ENCODE measurements at places on chromosomes 3 and 15.
A peak's percentile ranks its signal among the peaks of the same experiment; 100 is the strongest.

GRCh38 chr3:24254649-24255048, 240.0 kb downstream of the THRB start:
- no peak for DNase-seq

DNA sequence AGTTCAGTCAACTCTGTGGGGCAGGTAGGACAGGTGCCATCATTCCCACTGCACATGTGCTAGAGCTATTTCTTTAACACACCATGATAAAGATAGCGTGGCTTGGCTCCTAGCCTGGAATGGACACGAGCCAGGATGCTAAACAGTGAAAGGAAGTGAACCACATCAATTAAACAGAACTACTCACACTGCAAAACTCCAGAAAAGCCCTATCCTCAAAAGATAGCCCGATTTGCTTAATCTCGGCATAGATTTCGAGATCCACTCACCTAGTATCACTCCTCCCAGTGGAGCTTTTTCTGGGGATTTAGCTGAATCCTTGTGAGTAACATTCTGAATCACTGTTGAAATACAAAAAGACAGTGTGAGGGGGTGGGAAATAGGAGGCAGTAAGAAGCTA, 118.0 kb downstream of the ABI3BP start:
- DNase-seq = no peak

DNA sequence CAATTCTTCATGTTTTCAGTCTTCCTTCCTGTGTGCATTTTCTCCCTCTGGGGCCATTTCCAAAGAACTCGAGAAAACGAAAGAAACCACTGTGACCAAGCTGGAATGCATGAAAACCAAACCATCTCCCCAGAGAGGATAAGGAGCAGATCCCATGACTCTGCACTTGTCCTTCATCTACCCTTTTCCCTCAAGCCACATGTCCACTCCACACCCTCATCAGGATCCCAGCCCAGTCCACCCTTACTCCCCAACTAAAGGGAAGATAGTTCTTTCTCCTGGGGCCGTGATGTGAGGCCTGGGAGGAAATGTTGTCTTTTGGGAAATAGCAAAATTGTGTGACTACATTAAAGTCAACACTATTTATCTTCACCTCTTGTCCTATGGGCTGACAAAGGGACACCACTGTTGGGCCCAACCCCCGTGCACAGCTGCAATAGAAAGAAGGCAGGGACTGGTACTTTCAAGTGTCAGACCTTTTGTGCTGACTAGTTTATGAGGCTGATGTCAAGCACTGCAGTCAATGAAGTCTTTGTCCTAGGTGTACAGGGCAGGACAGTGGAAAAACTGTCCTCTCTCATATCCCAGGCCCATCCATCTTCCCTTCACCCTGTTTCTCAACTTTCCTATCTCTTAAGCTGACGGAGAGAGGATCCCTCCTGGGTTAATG, 487.1 kb upstream of the NR2F2 start:
- no peak for DNase-seq

- DNase-seq = no peak
Measured at GRCh38 chr3:117145677-117146076, 436.1 kb downstream of the TUSC7 start.

DNA sequence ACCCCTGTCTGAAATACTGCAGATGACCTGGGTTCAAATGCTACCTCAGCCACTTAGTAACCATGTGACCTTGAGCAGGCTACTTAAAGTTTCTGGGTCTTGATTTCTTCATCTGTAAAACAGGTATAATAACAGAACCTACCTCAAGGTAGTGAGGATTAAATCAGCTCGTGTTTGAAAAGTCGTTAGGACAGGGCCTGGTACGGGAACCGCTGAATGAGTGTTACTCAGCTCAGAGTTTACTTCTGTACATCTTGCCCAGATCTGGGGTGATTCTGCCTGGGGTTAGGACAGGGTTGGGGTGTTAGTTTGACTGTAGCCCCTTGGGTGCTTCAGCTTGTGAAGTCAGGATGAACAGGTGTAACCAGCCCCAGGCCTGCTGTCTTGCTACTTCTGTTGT, 1.8 kb downstream of the SEMA4B start:
- DNase-seq = no peak

DNA sequence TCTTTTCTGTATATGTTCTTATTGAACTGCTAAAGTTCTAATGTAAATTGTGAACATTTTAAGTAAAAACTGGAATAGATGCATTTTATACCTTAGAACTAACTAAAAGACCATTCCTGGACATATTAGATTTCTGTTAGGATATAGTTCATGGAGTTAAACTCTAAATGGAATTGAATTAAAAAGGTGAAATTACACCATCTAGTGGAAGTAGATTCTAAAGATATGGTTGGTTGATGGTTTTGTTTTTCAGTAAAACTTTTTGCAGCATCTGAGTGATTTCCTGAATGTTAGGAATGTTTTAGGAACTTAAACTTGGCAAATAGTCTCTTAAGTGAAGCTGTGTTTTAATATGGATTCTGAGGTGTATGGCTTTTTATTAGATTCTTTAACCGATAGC, 96.8 kb downstream of the SLMAP start:
- no peak for DNase-seq

DNA sequence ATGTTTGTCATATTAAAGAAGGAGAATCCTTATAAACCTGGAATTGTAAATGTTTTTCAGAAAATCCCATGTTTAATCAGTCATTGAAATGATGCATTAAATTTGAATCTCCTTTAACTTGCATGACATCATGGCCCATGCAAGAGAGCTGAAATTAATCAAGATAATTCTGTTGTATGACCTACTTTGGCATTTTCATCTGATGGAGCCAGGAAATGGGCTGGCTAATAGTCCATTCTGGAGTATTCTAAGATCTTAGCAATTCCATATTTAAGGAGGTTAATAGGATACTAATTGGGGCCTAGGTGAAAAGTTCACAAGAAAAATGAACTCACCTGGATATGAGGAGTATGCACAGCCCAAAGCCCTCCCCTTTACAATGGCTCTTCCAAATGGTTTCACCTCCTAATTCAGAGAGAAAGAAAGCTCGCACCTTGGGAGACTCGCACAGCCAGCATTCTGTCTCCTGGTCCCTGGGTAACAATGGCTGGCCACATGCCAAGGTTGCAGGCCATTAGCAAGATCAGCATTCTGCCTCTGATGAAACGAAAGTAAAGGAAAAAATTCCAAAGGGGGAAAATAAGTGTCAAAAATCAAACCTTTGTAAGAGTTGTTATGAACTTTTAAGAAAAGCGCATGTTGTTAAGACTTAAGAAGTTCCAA, 786.4 kb downstream of the MCTP2 start:
- peak; percentile 31 for DNase-seq

DNA sequence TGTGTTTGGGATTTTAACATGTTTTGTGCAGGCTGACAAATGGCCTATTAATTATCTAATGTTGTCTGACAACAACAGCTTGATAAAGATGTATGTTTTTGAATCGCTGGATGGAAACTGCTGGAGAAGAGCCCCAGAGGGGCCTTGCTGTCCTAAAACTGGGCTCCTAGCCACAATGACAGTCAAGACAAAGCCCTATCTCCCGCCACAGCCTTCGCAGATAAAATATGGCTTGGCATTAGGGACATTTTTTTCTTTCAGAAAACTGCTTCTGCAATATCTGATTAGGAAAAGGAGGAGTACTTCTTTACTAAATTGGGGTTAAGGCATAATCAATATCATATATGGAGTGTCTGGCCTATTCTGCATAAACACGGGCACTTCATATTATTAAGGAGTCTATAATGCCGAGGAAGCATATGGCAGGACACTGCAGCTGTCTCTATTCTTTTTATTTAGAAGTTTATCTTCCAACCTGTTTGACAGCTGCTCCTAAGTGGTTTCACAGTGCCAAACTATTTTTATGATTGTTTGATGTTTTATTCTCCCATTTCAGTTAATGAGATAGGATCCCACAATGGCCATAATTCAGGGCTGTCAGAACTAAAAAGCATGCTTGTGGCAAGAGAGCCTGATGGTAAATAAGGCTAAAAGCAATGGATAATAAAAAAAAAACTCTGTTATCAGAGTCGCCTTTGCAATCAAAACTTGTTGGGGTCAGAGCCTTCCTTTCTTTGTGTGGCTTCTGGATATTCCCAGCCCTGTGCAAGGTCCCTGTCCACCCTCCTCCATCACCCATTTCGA, 210.1 kb downstream of the MECOM start:
- DNase-seq = no peak

DNA sequence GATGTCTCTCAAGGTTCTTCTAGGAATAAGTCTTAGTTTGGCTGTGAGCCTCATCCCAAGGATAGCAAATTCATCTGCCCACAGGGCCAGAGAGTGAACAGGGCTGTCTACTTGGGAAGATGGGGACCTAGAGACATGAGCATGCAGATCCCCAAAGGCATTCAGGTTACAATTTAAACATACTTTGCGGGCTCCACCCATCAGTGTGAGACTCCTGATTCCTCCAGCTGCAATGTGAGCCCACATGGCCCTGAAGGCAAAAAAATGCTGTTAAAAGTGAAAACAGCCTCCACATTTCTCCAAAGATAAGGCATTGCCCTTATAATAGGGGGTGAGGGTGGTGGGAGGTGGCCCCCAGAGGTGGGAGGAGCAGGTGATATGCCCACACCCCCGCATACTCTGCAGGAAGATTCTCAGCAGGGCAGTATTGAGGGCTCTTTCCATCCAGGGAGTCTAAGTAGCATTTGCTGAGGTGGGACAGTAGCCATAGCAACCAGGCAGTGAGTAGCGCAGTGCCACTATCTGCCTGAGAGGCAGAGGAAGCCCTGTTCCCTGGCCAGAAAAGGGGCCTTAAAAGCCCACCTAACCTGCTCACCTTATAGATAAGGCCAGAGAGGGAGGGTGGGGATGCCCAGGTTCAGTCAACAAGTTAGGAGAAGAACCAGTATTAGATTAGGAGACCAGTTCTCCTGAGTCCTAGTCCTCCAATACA, 31.2 kb downstream of the TGM4 start:
- no peak for DNase-seq

DNA sequence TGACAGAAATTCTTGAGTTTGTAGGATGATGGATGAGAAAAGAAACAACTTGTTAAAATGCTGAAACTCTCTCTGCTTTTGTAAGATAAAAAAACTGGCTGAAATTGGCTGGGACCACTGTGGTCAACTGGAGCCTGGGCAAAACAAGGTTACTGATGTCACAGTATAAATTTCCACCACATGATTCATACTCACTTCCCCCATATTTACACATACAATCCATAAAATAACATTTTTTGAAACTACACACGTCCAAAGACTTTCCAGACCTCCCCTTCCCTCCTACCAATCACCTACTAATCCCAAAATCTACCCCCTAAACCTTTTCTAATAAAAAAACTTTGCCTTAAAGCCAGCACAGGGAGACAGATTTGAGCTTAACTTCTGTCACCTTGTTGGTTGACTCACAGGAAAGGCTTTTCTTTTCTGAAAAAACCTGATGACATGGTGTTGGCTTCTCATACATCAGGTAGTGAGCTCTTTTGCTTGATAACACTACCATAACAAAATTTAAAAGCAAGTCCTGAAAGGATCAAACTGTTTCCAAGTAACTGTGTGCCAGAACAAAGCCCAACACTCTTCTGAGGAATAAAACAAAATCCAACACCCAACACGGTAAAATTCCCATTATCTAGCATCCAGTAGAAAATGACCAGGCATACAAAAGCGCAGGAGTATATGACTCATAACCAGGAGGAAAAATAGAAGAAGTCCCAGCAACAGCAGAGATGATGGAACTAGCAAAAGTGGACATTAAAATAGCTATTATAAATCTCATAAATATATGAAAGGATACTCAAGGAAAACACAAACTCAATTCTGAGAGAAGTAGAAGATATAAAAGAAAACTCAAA, 87.3 kb upstream of the SNRK start:
- no peak for DNase-seq

DNA sequence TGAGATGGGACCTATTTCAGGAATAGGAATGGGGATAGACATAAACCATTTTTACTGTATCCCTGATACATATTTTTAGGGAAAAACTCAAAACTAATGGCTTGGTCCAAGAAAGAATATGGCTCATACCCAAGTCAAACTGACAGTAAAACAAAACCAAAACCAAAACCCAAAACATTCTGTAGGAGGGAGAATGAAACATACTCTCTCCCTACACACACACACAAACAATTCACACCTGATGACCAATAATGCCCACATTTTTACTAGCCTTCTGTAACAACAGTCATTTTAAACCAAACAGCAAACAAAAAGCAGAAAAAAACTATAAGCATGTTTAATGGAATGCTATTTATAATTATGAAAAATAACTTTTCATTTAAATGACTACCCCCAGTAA, 74.9 kb downstream of the NBEAL2 start:
- DNase-seq = no peak

DNA sequence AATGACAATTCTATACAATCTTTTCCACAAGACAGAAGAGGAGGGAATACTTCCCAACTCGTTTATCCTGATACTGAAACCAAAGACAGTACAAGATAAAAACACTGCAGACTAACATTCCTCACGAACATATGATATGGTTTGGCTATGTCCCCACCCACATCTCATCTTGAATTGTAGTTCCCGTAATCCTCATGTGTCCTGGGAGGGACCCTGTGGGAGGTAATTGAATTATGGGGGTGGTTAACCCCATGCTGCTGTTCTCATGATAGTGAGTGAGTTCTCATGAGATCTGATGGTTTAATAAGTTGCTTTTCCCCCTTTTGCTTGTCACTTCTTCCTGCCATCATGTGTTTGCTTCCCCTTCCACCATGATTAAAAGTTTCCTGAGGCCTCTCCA, 83.9 kb upstream of the PROK2 start:
- DNase-seq = no peak

GRCh38 chr3:52246264-52246620, 683 bp downstream of the PPM1M start:
- DNase-seq = no peak

DNA sequence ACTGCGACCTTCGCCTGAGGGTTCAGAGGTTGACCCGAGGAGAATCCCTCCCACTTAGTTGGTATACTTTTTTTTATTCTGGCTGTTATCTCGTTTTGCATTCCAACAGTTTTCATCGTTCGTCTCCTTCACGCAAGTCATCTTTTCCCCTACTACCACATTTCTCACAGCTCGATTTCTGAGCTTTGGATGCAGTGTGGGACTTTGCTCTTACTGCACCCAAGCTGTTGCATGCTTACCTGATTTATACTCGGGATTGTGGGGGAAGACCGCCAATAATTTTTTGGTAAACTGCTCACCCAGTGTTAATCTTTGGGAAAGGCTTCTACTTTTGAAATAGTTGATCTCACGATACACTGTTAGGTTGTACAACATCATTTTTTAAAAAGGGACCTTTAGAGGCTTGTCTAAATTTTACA, 702 bp downstream of the TBC1D23 start:
- no peak for DNase-seq

GRCh38 chr15:34059476-34059875, 20.5 kb upstream of the AVEN start:
- no peak for DNase-seq

DNA sequence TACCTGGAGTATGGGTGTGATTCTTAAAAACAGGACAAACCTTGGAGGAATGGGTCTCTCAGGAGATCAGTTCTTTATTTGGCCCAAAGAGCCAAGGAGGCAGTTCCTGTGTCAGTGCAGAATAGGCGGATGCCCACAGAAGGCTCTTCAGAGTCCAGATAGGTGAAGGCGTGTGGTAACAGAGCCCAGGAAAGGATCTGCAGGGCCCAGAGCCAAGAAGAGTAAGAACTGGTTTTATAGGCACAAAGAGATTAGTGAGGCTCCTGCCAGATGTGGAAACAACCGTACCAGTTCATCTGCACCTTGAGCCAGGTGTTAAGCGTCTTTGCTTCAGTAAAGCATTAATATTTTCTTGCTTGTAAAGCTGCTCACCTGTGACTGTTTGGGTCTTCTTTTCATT, 140.1 kb upstream of the BFSP2 start:
- DNase-seq = no peak

Measured in endothelial cell (in vitro differentiated cells).